ENCODE measurements at places on chromosomes 12 and 14.

DNA sequence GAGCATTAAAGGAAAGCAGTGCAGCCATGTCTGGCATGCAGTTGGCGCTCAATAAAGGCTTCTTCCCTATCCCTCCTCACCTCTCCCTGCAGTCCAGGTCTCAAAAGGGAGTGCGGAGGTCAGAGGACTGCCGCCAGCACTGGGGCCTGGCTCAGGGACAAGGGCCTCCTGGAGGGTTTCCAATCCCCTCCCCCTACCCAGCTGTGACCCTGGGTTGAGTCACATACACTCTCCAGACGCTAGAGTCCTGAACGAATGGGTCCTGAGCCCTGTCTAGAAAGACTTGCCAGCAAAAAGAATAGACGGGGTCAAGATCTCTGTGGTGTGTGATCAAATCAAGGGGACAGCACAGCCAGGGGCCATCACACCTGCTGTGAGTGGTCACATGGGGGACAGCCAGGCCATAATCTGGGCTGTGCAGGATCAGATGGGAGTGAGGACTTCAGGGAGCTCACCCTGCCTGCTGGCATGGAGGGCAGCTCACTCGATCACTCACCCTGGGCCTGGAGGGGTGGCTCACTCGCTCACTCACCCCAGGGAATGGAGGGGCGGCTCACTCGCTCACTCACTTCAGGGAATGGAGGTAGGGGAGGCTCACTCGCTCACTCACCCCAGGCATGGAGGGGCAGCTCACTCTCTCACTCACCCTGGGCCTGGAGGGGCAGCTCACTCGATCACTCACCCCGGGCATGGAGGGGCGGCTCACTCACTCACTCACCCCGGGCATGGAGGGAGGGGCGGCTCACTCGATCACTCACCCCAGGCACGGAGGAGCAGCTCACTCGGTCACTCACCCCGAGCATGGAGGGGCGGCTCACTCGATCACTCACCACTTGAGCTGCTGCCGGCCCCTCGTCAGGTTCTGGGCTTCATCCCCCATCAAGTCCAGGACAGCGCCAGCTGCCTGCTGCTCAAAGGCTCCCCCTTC, 12.8 kb downstream of the CFAP73 start:
- no peak for DNase-seq

DNA sequence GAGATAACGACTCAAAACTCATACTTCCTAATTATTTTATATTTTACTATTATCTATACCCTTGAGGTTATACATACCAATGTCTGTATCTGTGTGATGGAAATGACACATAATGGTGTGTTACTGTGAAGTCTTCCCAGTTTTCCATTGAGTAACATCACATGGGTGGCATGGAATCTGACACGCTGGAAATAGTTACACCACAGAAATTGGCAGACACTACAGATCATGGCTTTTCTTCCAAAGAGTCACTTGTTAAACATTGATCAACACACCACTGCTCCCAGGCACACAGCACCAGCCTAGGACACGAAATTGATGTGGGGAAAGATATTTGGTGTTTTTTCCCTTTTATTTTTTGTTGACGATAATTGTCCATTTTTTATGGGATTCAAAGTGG, 33.0 kb upstream of the VWF start:
- DNase-seq, result no peak

- DNase-seq, result no peak
These were observed 42.5 kb upstream of the MAP1LC3B2 start for GRCh38 chr12:116516657-116517056.

GRCh38 chr12:109595321-109595902, 21.8 kb downstream of the MVK start:
- no peak for DNase-seq

GRCh38 chr14:39491134-39491571, 58.9 kb upstream of the FBXO33 start:
- DNase-seq, result no peak

GRCh38 chr14:97902630-97903029, 1105.4 kb downstream of the VRK1 start:
- no peak for DNase-seq

- no peak for DNase-seq
These were observed 18.0 kb downstream of the LUM start for GRCh38 chr12:91093341-91093740.

DNA sequence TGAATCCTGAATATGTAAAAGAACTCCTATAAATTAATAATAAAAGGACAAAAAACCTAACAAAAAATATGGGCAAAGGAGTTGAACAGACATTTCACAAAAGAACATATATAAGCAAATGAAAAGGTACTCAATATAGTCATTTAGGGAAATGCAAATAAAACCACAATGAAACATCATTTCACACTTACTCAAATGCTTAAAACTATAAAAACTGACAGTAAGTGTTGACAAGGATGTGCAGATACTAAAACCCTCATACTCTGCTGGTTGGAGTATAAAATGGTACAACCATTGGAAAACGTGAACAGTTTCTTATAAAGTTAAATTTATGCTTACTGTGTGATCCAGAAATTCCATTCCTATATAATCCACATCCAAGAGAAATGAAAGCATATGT, 247.1 kb downstream of the GXYLT1 start:
- no peak for DNase-seq

DNA sequence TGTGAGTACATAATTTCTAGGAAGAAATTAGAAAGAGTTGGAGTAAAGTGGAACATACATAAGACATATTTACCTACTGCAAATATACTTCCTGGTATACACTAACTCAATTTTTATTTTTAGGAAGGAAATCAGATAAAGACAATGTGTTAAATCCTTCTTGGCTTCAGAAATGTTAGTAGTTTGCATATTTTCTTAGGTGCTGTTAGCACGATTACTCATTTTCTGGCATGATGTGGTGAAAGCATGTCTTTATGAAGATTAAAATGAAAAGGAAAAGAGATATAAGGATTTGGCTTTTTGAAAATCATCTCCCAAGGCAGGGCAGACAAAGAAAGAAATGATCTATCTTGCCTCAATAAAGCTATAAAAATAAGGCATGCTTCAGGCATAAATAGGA, 287.6 kb upstream of the E2F7 start:
- no peak for DNase-seq

- DNase-seq, result no peak
These were observed 75.3 kb upstream of the DUSP6 start for GRCh38 chr12:89427508-89428156.

DNA sequence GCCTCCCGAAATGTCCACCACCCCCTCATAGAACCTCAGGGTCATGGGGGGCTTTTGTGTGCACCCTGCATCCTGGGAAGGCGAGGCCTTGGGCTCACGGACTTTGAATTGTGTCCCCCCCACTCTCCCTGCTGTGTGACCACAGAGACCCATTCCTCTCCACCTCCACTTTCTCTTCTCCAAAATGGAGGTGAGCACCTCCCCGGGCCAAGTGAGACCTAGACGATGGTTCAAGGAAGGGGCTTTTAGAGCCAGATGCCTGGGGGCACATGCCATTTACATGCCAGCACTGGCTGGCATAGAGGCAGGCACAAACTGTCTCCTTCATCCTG, 33.5 kb downstream of the CYP46A1 start:
- DNase-seq, result no peak

GRCh38 chr14:71933001-71933587, 865 bp downstream of the RGS6 start:
- no peak for DNase-seq

- no peak for DNase-seq
These were observed 55.0 kb upstream of the C14orf132 start for GRCh38 chr14:95984206-95984605.
